ENCODE measurements at places on chromosomes 4 and X. TPM values are rescaled to one million over a fixed set of nuclear protein-coding genes. Genes with fewer than 3 reads are reported as not detected.

GRCh38 chrX:72373136-72373535 lies 67.4 kb upstream of the CITED1 start:
- no peaks in the 10 kb centered on the region for H3K36me3 ChIP-seq
- H3K4me1 ChIP-seq = peaks cover 7% of the 10 kb centered on the region
- H3K27me3 ChIP-seq = no peaks in the 10 kb centered on the region

DNA sequence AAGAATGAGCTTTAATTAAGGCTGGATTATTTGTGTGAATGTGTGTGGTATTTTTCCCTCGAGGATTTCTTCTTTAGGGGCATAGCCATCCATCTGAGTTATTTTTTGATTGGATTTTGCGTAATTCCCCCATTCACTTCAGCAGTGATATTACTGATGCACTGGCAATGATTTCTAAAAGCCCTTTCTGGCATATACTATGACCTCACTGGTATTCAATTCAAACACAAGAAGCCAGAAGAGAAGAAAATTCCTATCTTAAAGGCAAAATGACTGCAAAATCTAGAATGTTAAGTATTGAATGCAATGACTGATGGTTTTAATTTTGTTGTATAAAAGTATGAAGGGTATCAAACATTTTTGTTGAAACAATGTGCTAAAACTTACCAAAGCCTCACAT lies 71.1 kb upstream of the DDIT4L start:
- H3K36me3 ChIP-seq = no peaks in the 10 kb centered on the region
- H3K4me1 ChIP-seq = peaks cover 18% of the 10 kb centered on the region
- H3K27me3 ChIP-seq = no peaks in the 10 kb centered on the region
- DNase-seq = no peak
- H3K27ac ChIP-seq = no peak overlapping the region

The NSG1 gene
- total RNA-seq = 22.3 TPM

The MAGEA2 gene
- 9.2 TPM for total RNA-seq

The DIPK2B gene
- total RNA-seq = not detected

The NXF2 gene
- total RNA-seq = not detected

Measured in WTC11 (cell line).